ENCODE measurements at places on chromosomes 7 and 10. TPM values are rescaled to one million over a fixed set of nuclear protein-coding genes. Genes with fewer than 3 reads are reported as not detected.

ZPBP gene
- total RNA-seq: not detected

ELAPOR2 gene
- 3.9 TPM for total RNA-seq

SUN3 gene
- not detected for total RNA-seq

PNLIPRP3 gene
- total RNA-seq: not detected
